Activated CD4-positive, alpha-beta T cell treated with anti-CD3 and anti-CD28 coated beads, Interleukin-2, amount 50 U/mL, for 24 hours (primary cell): ENCODE measurements at places on chromosomes 4 and X.

DNA sequence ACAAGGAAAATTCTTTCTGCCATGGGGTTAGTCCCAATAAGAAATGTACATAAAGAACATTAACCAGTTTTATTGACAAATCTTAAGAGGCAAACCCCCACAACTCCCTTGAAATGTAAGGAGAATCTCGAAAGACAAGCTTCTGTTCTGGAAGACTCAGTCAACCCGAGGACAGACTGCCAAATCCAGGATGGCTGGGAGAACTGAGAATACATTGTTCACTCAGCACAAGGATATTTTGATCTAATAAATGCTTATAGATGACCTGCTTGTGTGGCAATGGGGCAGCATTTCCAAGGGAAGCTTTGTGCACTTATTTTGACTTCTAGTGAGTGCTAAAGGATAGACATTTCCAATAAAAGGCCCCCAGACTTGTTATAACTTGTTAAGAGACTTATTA lies 280.4 kb downstream of the DHX15 start:
- DNase-seq = no peak

DNA sequence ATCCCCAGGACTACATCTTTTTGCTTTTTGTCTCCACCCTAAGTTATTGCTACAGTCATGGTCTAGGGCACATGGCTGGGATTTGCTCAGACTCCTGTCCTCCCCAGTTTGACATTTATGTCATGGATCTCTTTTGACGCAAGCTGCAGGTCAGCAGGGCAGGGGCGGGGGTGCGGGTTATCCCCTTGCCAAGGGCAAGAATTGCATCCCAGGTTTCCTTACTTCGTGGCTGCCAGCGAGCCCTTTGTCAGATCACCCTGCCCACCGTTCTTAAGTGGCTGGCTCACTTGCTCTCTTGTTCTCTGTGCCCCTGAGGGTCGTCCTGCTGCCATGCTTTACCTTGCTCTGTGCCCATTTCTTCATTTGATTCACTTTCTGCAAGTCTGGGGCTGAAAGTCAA lies 21.1 kb upstream of the UBA1 start:
- DNase-seq = no peak

DNA sequence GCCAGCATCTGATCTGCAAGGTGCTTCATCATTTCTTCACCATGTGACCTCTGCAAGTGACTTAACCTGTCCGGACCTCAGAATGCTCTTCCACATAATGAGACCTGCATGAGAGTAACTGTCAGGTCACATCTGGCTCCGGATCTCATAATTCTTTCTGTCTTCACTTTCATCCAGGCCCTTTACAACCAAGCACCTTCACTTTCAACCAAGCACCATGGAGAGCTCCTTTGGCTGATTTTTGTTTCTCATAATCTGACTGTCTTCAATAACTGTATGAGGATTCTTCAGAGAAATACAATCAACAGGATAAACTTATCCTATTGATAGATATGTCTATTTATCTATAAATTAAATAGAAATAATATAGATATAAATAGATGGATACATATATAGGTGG lies 148.1 kb downstream of the VCX3A start:
- DNase-seq = no peak

- no peak for DNase-seq
Measured at GRCh38 chrX:109843963-109844751, 111.1 kb upstream of the ACSL4 start.

DNA sequence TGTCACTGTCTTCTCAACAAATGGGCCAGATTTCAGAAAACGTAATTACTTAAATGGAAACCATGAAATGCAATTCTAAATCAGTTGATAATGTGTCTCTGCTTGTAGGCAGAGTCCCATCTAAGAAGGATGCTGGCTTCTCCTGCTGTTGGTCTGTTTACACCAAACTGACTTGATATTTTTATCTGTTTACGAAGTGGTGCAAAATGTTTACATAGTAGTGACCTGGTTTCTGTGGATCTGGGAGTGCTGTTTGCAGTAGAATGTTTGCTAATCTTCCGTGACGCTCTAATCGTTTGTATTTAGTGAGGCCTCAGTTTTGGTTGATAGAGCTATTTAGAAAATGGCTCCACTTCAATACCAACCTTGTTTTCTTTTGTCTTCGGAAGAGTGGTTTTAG lies 213.5 kb downstream of the VEGFC start:
- DNase-seq = no peak

DNA sequence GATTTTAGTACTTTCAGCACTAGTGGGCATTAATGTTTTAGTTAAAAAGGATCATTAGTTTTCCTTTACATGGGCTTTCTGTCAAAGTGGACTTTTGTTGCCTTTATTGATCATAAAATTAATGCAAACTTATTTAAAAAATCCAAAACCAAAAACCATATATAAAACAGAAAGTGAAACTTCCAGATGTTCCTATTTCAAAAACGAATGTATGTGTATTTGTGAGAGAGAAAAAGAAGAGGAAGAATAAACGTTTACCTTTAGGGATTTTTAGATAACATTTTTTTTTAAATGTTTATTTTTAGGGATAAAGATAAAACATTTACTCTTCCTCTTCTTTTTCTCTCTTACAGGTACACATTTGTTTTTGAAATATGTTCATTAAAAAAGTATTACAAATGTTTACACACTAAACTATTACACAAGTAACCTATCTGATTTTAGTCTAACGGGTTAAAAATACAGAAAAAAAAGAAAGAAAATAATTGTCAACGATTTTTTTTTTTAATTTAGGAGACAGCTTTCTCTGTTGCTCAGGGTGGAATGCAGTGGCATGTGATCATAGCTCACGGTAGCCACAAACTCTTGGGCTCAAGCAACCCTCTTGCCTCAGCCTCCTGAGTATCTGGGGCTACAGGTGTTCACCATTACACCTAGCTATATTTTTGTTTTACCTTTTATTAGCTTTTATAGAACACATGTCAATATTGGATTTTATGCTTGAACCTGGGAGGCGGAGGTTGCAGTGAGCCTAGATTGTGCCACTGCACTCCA lies 16.8 kb upstream of the COX18 start:
- DNase-seq = no peak

GRCh38 chr4:139267301-139267700 lies 12.7 kb downstream of the MGARP start:
- DNase-seq = no peak

GRCh38 chrX:13212191-13212651 lies 107.6 kb downstream of the ATXN3L start:
- DNase-seq = no peak

DNA sequence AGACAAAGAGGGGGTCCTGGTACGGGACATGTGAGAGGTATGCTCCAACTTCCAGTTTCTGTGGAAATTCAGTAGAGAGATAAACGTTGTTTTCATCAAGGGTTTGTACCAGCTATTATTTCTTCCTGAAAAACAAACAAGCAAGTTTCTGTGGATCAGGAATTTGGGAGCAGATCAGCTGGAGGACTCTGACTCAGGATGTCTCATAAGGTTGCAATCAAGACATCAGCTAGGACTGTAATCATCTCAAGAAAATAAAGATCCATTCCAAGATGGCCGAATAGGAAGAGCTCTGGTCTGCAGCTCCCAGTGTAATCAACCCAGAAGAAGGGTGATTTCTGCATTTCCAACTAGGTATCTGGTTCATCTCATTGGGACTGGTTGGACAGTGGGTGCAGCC lies 23.5 kb upstream of the NFKB1 start:
- no peak for DNase-seq

GRCh38 chrX:110541266-110541665 lies 182.6 kb downstream of the RTL9 start:
- no peak for DNase-seq

DNA sequence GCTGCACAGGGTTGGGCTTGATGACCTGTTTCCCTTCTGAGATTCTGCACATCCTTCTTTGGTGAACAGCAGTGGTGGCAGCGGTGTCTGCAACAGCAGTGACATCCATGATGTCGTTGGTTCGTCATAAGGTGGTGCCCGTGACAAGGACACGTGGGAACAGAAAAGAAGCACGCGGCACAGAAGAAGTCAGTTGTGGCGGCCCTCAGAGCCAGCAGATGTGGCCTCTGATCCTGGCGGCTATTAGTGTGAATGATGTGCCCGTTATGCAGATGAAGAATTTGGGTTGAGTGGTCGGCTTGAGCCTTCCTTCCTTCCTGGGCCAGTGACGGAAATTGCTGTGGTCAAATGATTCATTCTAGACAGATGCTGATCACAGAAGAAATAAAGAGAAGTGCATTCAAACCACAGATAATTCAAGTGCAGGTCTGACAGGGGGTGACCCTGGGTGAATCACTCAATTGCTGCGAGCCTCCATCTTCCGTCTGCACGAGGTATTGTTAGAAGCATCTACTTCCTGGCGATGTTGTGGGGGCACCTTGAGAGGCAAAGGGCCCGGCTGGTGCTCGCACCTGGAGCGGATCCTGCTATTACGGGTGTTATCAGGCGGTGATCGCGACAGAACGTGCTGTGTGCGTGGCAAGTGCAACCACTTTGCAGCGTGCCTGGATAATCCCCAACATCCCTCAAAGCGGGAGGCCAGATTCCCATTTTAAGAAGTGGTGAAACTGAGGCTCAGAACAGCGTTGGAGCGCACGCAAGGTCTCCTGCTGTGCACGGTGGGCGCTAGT lies 215.2 kb upstream of the PSAPL1 start:
- DNase-seq = peak; percentile 24

GRCh38 chr4:31947101-31947500 lies 1226.9 kb downstream of the PCDH7 start:
- no peak for DNase-seq

- no peak for DNase-seq
Measured at GRCh38 chr4:159828687-159829086, 725.8 kb downstream of the RAPGEF2 start.

DNA sequence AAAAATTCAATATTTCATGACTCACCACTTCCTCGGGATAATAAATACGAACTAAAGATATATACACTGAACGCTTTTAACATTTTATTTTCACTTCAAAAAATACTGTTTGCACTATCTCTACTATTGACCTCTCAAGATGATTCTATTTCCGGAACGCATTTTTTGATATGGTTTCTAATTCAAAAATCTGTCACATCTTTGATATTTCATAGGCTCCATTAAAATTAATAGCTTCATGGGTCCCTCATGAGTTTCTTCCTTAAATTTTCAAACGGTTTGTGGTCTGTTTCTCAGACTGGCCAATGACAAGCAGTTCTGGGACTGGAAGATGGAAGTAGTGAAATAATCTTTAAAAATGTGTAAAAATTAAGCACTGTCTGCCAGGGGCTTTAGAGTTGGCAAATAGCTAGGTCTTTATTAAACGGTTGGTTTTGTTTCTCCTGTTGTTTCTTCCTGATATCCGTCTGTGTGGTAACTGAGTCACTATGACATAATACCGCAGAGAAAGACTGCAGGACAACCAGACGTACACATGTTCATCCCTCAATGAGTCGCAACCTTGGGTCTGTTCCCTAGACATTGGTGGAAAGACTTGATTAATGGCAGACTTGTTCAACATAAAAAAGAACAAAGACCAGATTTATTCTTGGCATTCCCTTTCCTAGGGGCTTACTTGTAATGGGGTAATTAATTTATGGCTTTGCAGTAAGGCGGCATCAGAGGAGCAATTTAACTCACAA lies 133.8 kb downstream of the PALLD start:
- no peak for DNase-seq

- DNase-seq = no peak
Measured at GRCh38 chr4:105870963-105871362, 24.3 kb upstream of the NPNT start.

DNA sequence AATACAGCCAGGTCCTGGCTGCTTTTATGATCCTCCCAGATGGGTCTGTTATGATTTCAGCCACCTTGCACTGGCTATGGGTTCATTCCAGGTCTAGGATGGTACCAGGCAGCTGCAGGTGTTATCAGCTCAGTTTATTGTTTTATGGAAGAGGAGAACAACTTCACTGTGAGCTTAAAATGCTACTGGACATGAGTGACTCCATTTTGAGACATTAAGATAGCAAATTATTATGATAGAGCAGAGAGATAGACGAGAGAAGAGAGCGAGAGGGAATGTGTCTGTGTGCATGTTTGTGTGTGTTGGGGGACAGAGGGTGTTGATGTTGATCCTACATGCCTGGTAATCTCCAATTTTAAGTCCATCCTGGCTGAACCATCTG lies 820.2 kb downstream of the FSTL5 start:
- no peak for DNase-seq

GRCh38 chr4:85498068-85498733 lies 23.3 kb downstream of the ARHGAP24 start:
- DNase-seq = no peak

DNA sequence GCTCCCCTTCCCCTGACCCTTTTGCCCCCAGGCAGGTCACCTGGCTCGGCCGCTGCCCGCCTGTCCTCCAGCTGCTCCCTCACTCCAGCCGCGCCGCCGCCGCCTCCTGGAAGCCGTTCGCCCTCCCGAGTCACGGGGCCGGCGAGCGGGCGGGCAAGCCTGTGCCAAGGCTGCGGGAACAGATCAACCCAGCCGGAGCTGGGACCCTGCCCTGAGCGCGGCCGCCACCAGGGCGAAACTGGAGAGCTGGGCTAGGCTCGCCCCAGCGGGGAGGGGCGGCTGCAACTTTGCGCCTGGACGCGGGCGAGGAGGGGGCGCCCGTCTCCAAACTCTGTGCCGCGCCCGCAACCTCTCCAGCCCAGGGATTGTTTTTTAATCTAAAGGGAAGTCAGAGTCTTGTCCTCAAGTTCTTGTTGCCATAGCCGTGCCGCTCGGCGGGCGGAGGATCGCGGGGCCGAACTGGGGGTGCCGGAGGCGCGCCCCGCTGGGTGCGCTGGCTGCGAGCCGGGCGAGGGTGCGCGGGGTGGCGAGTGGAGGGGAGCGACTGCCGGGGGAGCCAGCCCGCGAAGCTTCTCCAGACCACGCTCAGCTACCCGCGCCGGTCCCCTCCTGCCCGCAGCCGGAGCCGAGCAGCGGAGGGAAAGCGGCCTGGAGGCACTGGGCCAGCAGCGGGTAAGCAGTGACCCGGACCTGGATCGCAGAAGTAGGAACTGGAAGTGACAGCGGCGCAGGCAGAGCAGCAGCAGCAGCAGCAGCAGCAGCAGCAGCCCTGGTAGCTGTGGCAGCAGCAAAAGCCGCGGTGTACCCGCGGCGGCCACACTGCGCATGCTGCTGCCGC lies 13.4 kb downstream of the ARHGEF6 start:
- DNase-seq = no peak

- DNase-seq = peak; percentile 1
Measured at GRCh38 chr4:124711471-124712371, 811 bp downstream of the ANKRD50 start.

GRCh38 chrX:16524316-16524715 lies 125.6 kb upstream of the S100G start:
- DNase-seq = no peak

DNA sequence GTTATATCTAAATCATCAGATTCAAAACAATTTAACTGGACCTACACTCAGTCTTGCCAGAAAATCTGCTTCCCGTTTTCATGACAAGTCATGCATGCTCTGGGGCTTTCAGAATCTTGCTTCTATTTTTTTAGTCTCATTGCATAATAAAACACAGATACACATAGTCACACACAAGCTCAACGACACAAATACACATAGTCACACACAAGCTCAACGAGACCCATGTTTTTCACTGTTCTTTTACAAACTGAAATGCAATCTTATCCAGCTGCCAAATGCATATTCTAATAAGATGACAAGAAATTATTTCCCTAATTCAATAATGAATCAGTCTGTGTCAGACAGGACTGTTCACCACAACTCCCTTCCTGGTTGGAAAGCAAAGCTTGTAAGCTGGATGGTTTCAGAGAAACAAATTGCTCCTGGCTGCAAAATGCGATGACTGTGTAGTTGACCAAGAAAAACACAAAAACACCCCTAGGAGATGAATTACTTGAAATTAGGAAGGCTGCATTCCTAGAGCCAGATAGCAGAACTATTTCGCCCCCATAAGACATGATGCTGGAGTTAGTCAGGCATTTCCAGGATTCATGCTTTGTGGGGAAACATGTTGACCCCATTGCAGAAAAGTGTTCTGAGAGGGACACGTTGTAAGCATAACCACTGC lies 208.7 kb downstream of the CHIC2 start:
- DNase-seq = no peak
